ENCODE measurements at places on chromosomes 11 and 22.

DNA sequence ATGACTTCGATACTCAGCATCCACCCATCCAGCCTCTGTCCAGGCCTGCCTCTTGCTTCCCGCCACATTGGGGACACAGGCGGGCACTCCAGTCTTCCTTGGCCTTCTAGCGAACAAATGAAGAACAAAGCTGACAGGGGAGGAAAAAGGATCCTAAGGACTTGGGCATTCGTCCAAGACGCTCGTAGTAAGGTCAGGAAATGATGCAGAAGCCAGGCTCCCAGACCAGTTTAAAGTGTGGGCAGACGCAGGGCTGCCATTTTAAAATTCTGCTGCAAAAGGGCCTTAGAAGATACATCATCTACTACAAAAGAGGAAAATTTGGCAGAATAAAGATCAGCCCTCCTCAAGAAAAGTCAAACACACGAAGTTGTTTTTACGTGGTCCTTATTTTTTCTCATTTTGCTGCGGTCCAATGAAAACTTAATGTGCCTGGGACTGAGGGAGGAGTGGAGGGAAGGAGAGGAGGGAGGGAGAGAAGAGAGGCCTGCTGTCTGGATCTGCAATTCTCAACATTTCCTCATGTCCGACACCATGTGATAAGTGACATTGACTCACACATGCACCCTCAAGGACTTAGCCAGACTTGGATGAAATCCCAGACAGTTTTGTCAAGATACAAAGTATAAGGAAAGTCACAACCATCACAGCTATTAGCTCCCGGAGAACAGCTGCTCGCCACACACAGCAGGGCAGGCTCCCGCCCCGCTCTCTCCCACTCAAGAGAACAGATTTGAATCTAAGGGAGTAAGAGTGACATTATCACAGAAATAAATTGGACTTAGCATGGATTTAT, 5.7 kb downstream of the DNAL4 start:
- DNase-seq, result peak; percentile 39

- no peak for DNase-seq
These were observed 29.5 kb downstream of the RCOR2 start for GRCh38 chr11:63887386-63887999.

- no peak for DNase-seq
These were observed 613 bp upstream of the MCHR1 start for GRCh38 chr22:40678493-40679248.

DNA sequence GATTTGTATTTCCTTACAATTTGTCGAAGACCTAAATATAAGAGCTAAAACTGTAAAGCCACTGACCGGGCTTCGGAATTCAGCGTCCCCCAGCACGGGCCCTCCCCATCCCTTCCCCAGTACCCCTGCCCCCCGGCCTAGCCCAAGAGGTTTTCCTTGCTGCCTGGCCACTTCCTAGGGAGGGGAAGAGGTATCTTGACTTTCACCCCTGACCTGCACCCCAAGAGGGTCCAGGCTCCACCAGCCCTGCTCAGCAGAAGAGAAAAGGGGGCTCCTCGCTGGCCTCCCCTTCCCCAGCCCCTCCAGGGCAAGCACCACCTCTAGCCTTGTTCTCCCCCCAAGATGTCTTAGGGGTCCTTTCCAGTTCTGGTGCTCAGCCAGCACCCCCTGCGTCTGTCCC, 26.1 kb upstream of the CARS1 start:
- no peak for DNase-seq

GRCh38 chr22:44402196-44403111, 89.7 kb upstream of the SHISAL1 start:
- DNase-seq, result no peak

DNA sequence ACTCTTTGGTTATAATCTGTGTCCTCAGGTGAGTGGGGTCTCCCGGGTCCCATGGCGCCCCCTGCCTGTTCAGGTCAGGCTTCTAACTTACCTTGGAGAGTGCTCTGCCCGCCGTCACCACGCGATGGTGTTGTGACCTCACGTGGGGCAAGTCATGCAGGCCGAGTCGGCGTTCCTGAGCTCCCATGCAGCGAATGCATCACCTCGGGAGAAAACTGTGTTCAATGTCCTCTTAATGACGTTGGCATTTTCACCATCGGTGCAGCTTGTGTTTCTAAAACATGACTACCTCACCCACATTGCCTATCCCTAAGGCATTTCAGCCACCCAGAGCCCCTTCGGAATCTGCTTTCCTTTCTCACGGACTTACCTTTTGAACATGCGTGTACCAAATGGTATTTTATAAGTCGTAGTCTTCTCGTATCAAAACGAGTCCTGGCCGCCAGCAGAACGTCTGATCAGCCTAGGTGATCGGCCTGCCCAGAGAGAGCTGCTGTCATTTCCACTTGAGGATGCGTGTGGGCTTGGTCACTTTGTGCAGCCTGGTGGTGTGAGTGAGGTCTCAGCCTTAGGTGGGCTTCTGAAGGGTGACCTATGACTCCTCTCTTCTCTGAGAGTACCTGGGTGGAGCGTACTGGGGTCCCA, 64.8 kb downstream of the TBC1D22A start:
- no peak for DNase-seq

DNA sequence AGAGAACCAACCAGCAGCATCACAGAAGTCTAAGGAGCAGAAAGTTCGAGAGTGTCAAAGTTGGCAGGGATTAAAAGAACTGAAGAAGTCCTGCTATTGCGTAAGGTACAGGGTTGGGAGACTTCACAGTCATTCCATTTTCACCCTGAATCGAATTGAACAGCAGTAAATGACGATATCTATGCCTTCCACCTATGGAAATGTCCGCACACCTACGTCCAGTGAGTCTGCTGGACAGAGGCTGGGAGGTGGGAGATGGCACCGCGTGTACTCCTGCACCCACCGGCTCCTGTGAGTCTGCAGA, 116.7 kb downstream of the MICAL3 start:
- no peak for DNase-seq

DNA sequence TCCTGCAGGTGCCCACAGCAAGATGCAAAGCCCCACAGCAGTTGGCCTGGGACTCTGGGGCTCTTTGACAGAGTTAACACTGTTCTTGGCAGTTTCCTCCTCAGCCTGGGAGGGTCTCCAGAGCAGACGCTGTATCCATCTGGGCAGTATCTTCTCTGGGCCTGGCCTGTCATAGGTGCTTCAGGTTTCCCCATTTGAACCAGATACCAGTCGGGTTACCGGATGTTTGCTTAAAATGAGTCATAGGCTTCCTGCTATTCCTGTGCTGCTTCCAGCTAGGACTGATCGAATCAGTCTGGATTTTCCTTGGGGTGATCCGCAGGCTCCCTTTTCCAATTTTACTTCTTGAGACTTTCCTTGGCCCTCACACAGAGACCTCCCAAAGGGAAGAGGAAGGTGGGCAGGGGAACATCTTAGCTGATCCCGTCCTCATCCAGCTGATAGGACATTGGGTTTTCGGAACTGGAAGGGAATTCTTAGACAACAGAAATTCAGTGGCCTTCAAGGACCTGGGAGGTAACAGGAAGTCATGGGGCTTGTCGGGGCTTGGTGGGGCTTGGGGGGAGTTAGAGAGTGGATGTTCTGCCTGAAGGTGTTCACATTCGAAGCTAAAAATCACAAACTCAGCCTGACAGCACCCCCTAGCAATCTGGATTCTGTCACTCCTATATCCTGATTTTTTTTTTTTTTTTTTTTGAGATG, 2.4 kb upstream of the RANGAP1 start:
- no peak for DNase-seq

- no peak for DNase-seq
These were observed 4.2 kb downstream of the LMO1 start for GRCh38 chr11:8259306-8259959.

- DNase-seq, result no peak
These were observed 44.3 kb downstream of the NNMT start for GRCh38 chr11:114340311-114341131.

DNA sequence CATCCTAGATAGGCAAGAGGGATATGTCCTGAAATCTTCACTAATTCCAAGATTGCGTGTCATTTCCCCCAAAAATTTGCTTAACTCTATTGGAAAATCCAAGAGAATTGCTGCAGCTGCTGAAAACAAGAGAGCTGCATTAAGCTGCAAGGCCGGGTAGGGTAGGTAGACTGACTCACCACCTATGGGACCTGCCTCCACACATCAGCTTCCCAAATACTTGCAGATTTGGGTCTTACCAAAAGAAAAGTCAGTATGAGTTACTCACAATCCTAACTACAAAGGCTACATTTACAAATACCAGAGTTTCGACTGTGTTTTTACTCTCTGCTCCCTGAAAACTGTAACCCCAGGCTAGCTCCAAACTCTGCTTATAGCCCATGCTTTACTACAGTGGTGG, 142.5 kb upstream of the TEAD1 start:
- DNase-seq, result no peak

DNA sequence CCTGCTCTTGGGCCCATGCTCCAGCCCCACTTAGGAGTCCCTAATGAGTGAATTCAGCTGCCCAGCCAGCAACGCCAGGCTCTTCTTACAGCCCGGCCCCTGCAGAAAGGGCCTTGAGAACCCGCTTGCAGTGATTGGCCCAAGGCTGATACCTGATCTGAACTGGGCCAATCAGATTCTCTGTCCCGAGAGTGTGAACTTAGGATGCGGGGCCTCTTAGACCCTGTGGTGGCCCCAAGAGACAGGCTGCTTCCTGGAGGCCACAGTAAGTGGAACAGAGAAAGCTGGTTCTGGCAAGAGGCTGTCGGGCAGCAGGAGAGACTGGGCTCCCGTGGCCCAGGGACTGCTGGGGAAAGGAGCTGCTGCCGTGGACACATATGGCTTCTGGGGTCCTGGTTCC, 11.5 kb downstream of the VSTM5 start:
- no peak for DNase-seq

- DNase-seq, result no peak
These were observed 14.2 kb upstream of the VSIG10L2 start for GRCh38 chr11:125931668-125932067.

DNA sequence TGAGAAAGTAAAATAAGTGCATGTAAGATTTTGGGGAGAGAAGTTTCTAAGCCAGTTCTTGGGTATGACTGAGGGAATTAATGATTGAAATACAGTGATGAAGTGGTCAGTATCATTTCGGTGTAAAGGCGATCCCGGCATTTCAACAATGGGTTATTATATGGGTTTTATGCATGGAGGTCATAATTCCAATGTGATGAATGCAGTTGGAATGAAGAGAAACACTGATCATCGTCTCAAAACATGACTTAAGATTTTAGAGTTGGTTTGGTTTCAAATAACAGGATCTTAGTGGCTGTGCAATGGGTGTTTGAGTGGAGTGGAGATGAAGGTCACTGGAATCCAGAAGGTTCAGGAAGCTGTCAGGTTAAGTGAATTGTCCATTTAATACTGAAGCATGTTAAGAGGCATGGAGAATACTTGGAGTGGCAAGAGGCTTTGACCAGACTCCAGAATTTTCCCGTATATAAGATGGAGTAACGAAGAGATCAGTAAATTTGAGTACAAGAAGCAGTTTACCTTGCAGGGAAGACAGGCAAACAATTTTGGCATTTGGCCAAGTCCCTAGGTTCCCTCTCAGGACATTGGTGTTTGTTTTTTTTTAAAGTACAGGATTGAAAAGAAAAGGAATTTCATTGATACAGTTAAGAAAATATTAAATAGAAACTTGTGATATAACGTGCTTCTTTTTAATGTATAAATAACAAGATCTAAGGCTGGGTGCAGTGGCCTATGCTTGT, 96.4 kb upstream of the BIRC3 start:
- DNase-seq, result no peak

DNA sequence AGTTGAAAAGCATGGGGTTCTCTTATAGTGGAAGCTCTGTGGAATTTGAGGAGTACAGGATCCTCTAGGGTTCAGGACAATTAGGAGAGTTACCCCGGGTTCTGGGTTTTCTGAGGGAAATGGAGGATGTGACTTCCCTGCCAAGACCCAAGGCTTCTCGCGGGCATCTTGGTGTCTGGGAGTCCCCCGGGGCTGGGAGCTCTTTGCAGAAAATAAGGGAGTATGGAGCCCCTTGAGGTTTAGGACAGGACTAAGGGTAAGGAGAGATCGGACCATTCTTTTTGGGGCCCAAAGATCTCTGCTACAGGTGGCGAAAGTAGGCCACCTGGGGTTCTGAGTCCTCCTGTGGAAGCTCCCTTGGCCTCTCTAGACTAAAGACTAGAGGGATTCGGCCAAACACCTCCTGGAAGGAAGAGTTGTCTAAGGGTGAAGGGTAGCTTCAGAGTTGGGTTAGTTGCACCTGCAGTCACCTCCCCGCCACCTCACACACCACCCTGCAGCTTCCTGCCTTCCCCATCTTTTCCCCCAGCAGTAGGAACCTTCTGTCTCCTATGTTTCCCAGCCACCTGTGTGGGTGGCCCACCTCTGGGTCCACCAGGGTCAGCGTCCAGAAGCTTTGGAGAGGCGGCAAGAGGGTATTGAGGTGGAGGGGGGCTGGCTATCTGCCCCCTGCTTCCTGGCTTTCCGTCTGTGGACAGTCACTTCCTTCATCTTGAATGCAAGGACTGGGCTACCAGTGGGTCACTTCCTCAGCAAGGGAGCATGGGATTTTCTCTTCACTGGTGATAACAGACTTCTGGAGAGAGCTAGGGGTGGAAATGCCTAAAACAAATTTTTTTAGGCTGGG, 908 bp downstream of the LIMK2 start:
- no peak for DNase-seq

DNA sequence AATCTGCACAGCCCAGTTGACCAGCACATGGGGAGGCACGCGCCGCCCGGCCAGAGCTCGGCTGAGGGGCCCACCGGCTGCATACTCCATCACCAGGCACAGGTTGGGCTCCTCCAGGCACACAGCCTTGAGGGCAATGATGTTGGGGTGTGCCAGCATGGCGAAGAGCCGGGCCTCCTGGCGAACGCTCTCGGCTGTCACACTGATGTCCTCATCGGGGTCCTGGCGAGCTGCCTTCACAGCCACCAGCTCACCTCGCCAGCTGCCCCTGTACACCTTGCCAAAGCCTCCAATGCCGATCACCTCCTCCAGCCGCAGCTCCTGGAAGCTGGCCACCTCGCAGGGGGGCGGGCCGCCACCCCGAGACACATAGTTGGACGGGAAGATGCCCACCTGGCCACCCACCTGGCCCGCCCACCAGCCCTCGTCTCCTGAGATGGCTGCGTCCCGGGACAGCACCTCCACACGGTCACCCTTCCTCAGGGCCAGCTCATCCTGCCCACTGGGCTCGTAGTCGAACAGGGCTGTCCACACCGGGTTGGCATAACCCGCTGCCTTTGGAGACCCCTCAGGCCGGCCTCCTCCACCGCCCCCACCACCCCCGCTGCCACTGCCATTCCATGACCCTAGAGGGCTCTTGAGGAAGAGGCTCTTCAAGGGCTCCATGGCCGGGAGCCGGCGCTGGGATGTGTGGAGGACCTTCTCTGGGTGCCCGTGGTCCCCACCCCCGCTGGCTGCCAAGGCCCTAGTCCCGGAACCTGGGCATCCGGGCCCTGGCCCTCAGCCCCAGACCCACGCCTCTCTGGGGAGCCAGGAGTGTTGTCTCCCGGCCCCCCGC, 711 bp downstream of the MAP3K11 start:
- DNase-seq, result no peak

GRCh38 chr11:125180413-125181305, 16.1 kb downstream of the PKNOX2 start:
- DNase-seq, result no peak

- DNase-seq, result no peak
These were observed 49.9 kb downstream of the TRAF6 start for GRCh38 chr11:36460220-36460619.

- DNase-seq, result no peak
These were observed 32.1 kb upstream of the GNB1L start for GRCh38 chr22:19886605-19887255.

- no peak for DNase-seq
These were observed 37.1 kb upstream of the SWAP70 start for GRCh38 chr11:9626496-9627394.

- DNase-seq, result no peak
These were observed 49.7 kb upstream of the CTTN start for GRCh38 chr11:70348608-70349007.

- no peak for DNase-seq
These were observed 70.8 kb downstream of the GAB2 start for GRCh38 chr11:78346799-78347198.

GRCh38 chr11:61417670-61418069, 12.1 kb downstream of the CPSF7 start:
- DNase-seq, result no peak

Data from amygdala (tissue), 56 donors.